Activated T-cell treated with anti-CD3 and anti-CD28 coated beads, Interleukin-2, amount 50 U/mL, for 72 hours (primary cell): ENCODE measurements at places on chromosomes 12 and 14. TPM values are rescaled to one million over a fixed set of nuclear protein-coding genes. Genes with fewer than 3 reads are reported as not detected.

The BATF gene
- total RNA-seq, result 171 TPM

The GPN3 gene
- total RNA-seq, result 42.3 TPM

The INHBE gene
- 4.8 TPM for total RNA-seq

The PIP4K2C gene
- total RNA-seq, result 23.1 TPM

The SCNN1A gene
- total RNA-seq, result 0.29 TPM

The B4GALNT1 gene
- 3.8 TPM for total RNA-seq

The PROX2 gene
- 0.23 TPM for total RNA-seq

The DIO3 gene
- total RNA-seq, result not detected

The AKAP3 gene
- 7.7 TPM for total RNA-seq

DNA sequence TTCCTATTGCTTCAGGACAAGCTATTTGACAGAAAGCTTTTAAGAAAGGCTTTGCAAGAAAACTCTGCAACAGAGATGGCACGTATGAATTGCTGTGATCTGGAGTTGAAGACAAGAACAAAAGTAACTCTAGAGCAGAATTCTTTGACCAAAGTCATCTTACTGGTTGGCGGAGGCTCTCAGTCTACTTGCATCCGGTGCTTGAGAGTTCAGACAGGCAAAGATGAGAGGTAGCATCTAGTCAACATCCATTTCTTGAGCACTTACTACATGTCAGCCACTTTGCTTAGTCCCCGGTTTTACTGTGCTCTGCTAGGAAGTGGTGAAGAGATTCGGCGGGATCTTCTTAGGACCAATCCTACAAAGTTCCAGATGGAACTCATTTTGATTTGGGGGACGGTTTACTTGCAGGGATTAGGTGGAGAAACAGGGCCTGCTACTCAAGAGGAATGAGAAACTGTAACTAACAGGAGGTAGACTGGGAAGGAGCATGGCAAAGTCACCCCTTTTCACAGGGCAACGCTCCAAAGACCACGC is 404 bp upstream of the CCDC91 start:
- peak; percentile 21 for DNase-seq

DNA sequence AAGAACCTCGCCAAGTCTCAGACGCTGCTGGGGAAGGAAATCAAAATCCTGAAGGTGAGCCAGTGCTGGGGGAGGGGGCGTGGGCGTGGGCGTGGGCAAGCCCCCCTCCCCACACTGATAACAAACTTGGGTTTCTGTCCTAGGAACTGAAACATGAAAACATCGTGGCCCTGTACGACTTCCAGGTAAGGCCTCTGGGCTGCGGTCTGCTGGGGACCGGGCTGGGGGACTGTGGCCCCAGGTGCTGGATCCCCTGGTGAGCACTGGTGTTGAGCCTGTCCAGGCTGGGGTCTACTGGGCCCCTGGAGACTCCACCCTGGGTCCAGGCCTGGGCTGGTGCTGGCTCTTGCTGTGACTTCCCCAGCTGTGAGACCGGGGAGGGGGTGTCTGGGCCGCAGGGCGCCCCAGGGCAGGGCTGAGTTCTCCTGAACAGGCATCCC is 1.2 kb downstream of the ULK1 start:
- DNase-seq, result peak; percentile 17

- DNase-seq, result no peak
Measured at GRCh38 chr12:71360013-71360412, 79.6 kb upstream of the LGR5 start.

- no peak for DNase-seq
Measured at GRCh38 chr12:45833401-45833800, 103.9 kb downstream of the ARID2 start.

GRCh38 chr14:103705118-103705503 is 10.1 kb downstream of the XRCC3 start:
- DNase-seq, result no peak

DNA sequence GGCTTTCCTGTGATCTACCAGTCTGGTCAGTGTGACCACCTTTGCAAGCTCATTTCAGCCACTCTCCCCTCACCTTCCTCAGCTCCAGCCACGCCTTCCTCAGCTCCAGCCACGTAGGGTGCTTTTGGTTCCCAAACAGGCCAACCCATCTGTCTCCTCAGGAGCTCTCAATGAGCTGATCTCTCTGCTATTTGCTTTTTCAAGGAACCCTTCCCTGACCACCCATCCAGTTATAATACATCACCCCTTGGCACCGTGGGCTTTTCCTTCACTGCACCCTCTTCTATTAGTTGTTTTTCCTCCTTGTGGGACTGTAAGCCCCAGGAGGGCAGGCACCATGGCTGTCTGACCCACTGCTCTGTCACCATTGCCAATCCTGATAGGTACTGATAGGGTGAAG is 2.3 kb upstream of the PRKCH start:
- no peak for DNase-seq

- no peak for DNase-seq
Measured at GRCh38 chr12:38154096-38155019, 162.2 kb upstream of the ALG10B start.

DNA sequence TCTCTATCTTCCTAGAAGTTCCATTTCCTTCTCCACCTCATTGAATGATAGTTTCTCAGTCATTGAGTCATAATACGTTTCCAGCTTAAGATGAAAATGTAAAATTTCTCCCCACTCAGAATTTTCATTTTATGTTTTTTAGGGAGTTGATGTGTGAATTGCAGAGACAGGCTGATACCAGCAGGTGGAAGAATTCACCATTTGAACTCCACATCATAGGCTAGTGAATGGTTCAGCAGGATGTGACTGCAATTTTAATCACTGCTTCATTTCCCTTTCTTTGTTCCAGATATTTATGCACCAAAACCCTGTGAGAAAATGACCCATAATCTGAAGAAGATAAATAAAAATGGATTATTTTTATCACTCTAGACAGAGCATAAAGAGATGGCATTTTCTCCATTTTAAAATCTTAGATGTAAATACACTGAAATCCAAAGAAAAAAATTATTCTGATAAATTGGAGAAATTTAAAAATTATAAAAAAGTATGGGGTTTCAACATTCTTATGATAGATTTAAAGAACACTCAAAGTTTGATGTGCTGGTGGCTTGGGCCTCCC is 10.6 kb upstream of the PYGL start:
- DNase-seq, result no peak

DNA sequence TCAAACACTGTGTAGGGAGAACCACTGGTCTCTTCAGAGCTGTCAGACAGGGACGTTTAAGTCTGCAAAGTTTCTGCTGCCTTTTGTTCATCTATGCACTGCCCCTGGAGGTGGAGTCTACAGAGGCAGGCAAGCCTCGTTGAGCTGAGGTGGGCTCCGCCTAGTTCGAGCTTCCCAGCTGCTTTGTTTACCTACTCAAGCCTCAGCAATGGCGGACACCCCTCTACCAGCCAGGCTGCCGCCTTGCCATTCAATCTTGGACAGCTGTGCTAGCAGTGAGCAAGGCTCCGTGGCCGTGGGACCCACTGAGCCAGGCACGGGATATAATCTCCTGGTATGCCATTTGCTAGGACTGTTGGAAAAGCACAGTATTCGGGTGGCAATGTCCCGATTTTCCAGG is 24.6 kb upstream of the YBX3 start:
- DNase-seq, result no peak

DNA sequence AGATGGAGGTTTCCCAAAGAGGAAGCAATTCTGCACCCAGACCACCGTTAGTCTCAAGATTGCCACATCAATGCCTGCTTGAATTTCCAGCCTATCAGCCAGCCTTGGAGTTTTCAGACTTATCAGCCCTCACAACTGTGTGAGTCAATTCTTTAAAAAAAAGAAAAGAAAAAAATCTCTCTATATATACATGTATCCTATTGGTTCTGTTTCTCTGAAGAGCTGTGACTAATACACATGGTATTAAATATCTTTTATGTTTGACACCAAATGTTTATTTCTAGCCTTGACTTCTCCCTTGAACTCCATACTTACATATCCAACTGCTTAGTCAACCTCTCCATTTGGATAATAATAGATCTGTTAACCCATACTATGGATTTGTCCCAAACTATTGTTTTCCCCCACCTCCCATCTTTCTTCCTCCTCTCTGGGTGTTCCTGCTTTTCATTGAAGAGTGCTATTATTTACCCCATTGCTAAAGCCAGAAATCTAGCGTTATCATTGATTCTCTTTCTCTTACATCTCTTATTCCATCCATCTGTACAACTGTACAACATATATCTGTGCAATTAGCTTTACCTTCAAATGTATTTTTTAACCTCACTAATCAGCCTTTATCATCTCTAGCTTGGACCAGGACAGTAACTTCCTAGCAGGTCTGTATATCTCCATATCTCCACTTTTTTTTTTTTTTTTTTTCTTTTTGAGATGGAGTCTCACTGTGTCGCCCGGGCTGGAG is 22.7 kb upstream of the EID3 start:
- no peak for DNase-seq

DNA sequence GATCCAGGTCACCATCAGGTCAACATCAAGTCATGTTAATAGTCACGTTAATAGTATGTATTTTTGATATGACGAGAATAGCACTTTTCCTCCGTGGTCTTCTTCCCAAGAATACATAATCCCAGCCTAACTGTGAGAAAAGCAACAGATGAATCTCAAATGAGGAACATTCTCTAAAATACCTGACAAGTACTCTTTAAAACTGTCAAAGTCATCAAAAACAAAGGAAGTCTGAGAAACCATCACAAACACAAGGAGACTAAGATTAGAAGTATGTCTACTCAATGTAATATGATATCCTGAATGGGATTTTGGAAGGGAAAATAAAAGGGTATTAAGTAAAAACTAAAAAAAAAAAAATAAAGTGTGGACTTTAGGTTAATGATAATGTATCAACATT is 36.8 kb upstream of the GLIPR1 start:
- DNase-seq, result no peak

DNA sequence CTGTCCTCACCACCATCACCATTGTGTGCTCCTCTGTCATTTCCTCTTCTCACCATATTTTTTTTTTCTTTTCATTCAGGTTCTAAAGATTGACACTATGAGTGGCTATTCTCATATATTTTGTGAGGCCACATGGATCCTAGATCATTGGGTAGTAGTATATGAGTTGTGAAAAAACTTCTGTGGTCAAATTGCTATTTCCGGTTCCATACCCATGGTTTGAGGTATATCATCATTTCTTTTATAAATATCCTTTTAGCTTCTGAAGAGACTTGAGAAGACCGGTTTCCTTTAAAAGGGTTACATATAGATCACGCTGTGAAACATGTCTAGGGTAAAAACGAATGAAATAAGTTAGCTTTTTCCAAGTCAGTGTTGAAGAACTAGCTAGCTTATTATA is 769.3 kb downstream of the NOVA1 start:
- no peak for DNase-seq

DNA sequence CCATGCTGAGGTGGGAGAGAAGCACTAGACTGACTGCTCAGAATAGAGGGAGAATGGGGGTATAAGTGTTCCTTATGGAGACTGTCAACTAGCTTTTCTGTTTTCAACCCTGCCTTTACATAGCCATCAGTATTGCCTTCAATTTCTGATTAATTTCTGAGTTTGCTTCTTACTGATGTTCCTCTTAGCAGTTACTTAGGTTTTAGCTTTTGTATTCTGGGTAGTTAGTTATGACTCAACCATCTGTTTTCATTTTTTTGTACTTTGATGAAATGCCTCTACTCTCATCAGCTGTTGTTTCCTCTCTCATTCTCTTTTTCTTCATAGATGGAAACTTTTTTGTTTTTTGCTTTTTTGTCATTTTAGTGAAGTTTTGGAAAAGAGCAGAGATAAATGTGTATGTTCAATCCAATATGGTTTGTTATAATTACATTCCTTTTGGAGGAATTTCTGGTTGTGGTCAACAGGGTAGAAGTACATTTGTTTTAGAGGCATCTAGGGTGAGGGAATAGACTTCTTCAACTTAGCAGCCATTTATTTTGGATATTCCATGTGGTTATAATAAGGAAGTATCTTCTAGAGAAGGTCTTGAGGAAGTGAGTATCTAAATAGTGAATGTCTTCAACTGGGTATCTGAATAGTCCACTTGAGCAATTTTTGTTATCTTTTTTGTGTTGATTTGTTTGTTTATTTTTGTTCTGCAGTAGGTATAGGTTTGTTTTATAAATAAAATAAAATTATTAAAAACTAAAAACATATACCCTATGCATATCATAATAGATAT is 29.6 kb downstream of the PMCH start:
- no peak for DNase-seq

DNA sequence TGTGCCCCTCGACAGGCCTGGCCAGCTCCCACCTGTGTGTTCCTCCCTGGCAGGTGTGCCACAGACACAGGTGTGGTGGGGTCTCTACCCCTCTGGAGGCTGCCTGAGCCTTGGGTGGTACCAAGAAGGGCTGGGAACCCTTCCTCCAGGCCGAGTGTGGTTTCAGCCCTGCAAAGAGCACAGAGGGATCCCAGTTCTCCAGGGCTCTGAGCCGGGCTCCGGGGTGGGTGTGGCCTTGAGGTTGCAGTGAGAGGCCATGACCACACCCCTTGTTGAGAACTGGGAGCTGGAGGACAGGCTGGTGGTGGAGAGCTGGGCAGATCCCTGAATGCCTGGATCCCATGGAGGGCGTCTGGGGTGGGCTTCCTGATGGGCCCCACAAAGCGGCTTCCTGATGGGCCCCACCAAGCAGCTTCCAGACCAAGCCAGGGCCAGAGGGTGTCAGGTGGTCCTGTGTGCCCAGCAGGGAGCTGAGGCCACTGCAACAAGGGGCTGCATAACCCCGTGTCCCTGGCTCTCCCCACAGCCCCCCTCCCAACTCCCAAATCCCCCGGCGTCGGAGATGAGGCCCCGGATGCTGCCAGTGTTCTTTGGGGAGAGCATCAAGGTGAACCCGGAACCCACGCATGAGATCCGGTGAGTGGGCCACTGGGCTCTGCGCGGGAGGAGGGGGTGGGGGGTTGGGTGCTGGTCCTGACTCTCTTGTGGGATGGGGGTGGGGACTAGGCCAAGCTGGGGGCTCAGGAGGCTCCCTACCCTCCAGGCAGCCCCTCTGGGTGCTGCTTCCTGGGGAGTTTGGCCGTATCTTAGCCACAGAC is 16.6 kb downstream of the RFLNA start:
- no peak for DNase-seq

- peak; percentile 31 for DNase-seq
Measured at GRCh38 chr12:54287261-54288157, 7.0 kb downstream of the HNRNPA1 start.

GRCh38 chr12:65656891-65657351 is 167.4 kb upstream of the HMGA2 start:
- peak; percentile 19 for DNase-seq

- no peak for DNase-seq
Measured at GRCh38 chr14:55814873-55815272, 234.9 kb downstream of the KTN1 start.

- DNase-seq, result peak; percentile 58
Measured at GRCh38 chr12:55996201-55996714, 818 bp upstream of the SUOX start.

DNA sequence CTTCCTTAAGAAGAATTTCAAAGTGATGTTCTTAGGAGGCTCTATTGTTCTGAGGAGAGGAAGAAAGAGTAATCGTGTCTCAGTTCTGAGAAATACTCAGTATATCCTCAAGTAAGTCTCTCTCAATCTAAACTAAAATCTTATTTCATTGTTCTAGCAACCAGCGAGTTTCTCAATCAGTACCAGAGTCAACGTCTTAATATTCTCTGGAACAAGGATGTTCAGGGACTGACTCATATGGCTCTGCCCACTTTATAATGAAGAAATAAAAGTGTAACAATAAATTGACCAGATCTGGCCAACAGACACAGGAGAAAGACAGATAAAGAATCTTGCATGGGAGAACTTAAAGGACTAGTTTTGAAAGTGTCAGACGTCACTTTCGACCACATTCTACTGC is 469.8 kb upstream of the FLRT2 start:
- no peak for DNase-seq
